HFFc6 (cell line): ENCODE measurements at places on chromosomes 3 and 15. TPM values are rescaled to one million over a fixed set of nuclear protein-coding genes. Genes with fewer than 3 reads are reported as not detected.
A peak's percentile ranks its signal among the peaks of the same experiment; 100 is the strongest.

GRCh38 chr3:143548393-143548792 is 299.9 kb downstream of the SLC9A9 start:
- no peak overlapping the region for H3K27ac ChIP-seq
- no peaks in the 10 kb centered on the region for H3K4me1 ChIP-seq
- DNase-seq, result no peak
- H3K4me3 ChIP-seq, result no peak overlapping the region
- H3K36me3 ChIP-seq, result no peaks in the 10 kb centered on the region

GRCh38 chr3:22156868-22157267 is 405.9 kb upstream of the ZNF385D start:
- H3K4me3 ChIP-seq, result no peak overlapping the region
- H3K27ac ChIP-seq, result no peak overlapping the region
- H3K36me3 ChIP-seq, result no peaks in the 10 kb centered on the region
- DNase-seq, result no peak
- no peaks in the 10 kb centered on the region for H3K4me1 ChIP-seq

DNA sequence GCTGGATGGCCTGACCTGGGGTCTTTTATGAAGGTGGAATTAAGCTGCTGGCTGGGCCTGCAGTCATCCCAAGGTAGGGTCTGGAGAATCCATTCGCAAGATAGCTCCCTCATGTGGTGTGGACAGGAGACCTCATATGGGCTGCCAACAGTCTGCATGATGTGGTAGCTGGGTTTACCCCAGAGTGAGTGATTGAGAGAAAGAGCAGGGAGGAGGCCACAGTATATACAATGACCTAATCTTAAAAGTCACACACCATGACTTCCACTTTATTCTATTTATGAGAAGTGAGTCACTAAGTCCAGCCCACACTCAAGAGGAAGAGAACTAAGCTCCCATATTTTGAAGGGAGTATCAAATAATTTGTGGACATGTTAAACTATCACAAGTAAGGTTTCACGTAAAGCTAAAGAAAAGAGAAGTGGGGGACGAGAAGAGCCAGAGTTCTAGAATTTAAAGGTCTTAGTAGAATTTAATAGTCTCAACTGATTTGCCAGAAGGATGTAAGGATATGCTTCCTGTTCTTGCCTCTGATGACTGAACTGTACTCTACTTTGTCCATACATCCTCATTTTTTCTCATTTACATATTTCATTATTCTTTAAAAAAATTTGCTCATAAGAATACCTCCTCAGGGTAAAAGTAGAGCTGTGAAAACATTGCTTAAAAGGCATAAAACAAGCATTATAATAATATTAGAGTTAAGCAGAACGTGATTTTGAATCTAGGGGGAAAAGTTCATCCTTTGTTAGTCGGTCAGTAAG is 184.4 kb downstream of the PEX5L start:
- H3K27me3 ChIP-seq, result no peaks in the 10 kb centered on the region
- no peaks in the 10 kb centered on the region for H3K36me3 ChIP-seq
- peak overlapping the region; percentile 16; the same call in 1 of the 2 replicates for H3K4me3 ChIP-seq
- H3K27ac ChIP-seq, result peak overlapping the region; percentile 72
- peaks cover 25% of the 10 kb centered on the region for H3K4me1 ChIP-seq

Gene CADM2
- not detected in 3 replicates for total RNA-seq

Gene CCDC13
- total RNA-seq, result 0.31 and 0.44 TPM in 2 replicates

GRCh38 chr15:65146438-65146837 is 12.8 kb upstream of the PDCD7 start:
- H3K4me3 ChIP-seq, result no peak overlapping the region
- no peak overlapping the region for H3K27ac ChIP-seq
- H3K36me3 ChIP-seq, result peaks cover 8% of the 10 kb centered on the region
- no peaks in the 10 kb centered on the region for H3K4me1 ChIP-seq
- no peak for DNase-seq
